ENCODE measurements at places on chromosomes 3 and 15.
A peak's percentile ranks its signal among the peaks of the same experiment; 100 is the strongest.

GRCh38 chr3:65732051-65732935 lies 306.4 kb downstream of the MAGI1 start:
- H3K27ac ChIP-seq: no peak overlapping the region
- no peaks in the 10 kb centered on the region for H3K27me3 ChIP-seq
- no peak for DNase-seq
- peaks cover 21% of the 10 kb centered on the region for H3K4me1 ChIP-seq
- no peaks in the 10 kb centered on the region for H3K36me3 ChIP-seq

GRCh38 chr3:24521420-24522145 lies 26.9 kb upstream of the THRB start:
- peaks cover 59% of the 10 kb centered on the region for H3K27me3 ChIP-seq
- DNase-seq: peak; percentile 74
- peak overlapping the region; percentile 84 for H3K4me3 ChIP-seq
- H3K36me3 ChIP-seq: no peaks in the 10 kb centered on the region

- no peaks in the 10 kb centered on the region for H3K36me3 ChIP-seq
- H3K4me3 ChIP-seq: no peak overlapping the region
- DNase-seq: no peak
- no peak overlapping the region for H3K27ac ChIP-seq
- no peaks in the 10 kb centered on the region for H3K27me3 ChIP-seq
- H3K4me1 ChIP-seq: peaks cover 61% of the 10 kb centered on the region
Observed at GRCh38 chr3:34260271-34261000, 462.0 kb downstream of the PDCD6IP start.

DNA sequence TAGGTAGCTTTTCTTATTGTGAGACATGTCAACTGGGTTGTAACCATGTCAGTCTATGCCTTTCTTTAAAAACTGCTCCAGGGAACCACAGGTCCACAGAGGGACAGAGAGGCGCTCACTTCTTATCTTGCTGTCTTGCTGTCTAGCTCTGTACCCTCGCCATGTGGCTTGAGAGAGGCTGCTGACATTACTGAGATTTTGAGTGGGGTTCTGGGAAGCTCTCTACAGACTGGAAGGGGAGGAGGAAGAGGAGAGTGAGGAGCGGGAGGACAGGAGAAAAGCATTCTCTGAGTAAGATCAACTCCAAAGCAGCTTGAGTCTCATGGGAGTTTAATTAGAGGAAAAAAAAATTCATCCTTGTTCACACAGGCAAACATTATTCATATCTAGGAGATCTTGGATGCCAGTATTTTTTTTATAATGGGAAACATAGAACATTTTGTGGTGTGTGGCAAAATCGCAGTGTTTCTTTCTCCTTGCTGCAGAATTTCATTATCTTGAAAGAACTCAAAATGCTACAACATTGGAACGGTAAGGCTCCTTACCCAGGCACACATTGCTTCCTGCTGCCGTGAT lies 1037.0 kb upstream of the NR2F2 start:
- H3K36me3 ChIP-seq: peaks cover 3% of the 10 kb centered on the region
- no peak for DNase-seq
- H3K27me3 ChIP-seq: peaks cover 5% of the 10 kb centered on the region
- H3K4me1 ChIP-seq: peaks cover 27% of the 10 kb centered on the region
- no peak overlapping the region for H3K27ac ChIP-seq

DNA sequence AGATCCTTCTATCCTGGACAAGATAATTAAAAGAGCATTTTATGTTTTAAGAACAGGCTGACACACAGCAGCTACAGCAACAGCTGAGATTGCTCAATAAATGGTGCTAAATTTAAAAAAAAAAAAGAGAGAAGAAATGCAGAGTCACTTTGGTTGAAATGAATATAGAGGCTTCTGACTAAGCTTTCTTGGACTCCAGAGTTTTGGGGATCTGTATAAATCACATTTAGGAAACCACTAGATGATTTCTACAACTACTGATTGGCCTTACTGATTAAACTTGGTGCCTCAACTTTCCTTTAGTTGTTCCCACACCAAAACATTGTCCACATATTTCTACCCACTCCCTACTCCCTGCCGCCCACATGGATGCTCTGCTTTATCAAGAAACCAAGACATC lies 132.9 kb upstream of the ZBTB20 start:
- H3K4me3 ChIP-seq: no peak overlapping the region
- no peaks in the 10 kb centered on the region for H3K27me3 ChIP-seq
- H3K27ac ChIP-seq: no peak overlapping the region
- DNase-seq: no peak
- peaks cover 3% of the 10 kb centered on the region for H3K4me1 ChIP-seq

GRCh38 chr3:159796744-159797143 lies 191.9 kb upstream of the IL12A start:
- H3K4me3 ChIP-seq: no peak overlapping the region
- peaks cover 4% of the 10 kb centered on the region for H3K27me3 ChIP-seq
- no peak for DNase-seq
- H3K27ac ChIP-seq: no peak overlapping the region

- no peaks in the 10 kb centered on the region for H3K27me3 ChIP-seq
- DNase-seq: no peak
- no peak overlapping the region for H3K4me3 ChIP-seq
- peaks cover 50% of the 10 kb centered on the region for H3K4me1 ChIP-seq
- no peak overlapping the region for H3K27ac ChIP-seq
Observed at GRCh38 chr3:23837286-23837685, 31.5 kb downstream of the UBE2E1 start.

GRCh38 chr15:73440571-73440970 lies 2.4 kb upstream of the REC114 start:
- DNase-seq: no peak
- H3K4me1 ChIP-seq: no peaks in the 10 kb centered on the region
- no peak overlapping the region for H3K27ac ChIP-seq
- H3K4me3 ChIP-seq: no peak overlapping the region
- H3K36me3 ChIP-seq: no peaks in the 10 kb centered on the region
- H3K27me3 ChIP-seq: peaks cover 35% of the 10 kb centered on the region

DNA sequence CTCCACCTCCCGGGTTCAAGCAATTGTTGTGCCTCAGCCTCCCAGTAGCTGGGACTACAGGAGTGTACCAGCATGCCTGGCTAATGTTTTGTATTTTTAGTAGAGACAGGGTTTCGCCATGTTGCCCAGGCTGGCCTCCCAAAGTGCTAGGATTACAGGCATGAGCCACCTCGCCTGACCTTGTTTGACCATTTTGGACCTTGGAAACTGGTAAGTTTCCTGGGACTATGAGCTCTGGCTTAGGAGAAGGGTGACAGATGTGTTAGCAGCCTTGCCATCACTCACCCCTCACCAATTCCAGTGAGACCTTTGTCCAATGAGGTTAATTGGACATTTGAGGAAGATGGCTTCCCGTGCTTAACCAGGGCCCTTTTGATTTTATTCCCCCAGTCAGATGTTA lies 19.9 kb downstream of the DNASE1L3 start:
- no peak overlapping the region for H3K27ac ChIP-seq
- DNase-seq: no peak
- H3K4me1 ChIP-seq: peaks cover 16% of the 10 kb centered on the region
- H3K4me3 ChIP-seq: no peak overlapping the region

- H3K36me3 ChIP-seq: no peaks in the 10 kb centered on the region
- H3K4me1 ChIP-seq: no peaks in the 10 kb centered on the region
- H3K4me3 ChIP-seq: no peak overlapping the region
- peaks cover 12% of the 10 kb centered on the region for H3K27me3 ChIP-seq
- no peak for DNase-seq
Observed at GRCh38 chr15:89746386-89746780, 4.7 kb downstream of the MESP1 start.

GRCh38 chr15:37847776-37848175 lies 86.7 kb upstream of the TMCO5A start:
- DNase-seq: no peak
- no peak overlapping the region for H3K4me3 ChIP-seq
- H3K36me3 ChIP-seq: no peaks in the 10 kb centered on the region
- H3K4me1 ChIP-seq: no peaks in the 10 kb centered on the region
- no peaks in the 10 kb centered on the region for H3K27me3 ChIP-seq
- no peak overlapping the region for H3K27ac ChIP-seq

DNA sequence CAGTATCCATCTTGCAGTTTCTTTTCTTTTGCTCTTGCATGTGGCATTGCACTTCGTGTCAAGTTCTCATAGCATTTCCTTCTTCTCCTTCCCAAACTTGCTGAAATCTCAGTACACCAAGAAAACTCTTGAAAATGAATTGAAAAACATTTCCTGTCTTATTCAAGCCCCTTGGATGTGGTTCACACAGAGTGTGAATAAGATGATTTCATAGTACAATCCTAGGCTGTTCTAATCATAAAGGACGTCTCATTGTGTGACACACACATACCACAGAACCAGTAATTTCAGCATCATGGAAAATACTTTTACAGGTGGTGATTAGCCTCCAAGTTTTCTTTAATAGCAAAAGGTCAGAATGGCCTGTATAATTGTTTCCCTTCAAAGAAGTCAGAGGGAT lies 121.6 kb upstream of the AADACL2 start:
- no peaks in the 10 kb centered on the region for H3K4me1 ChIP-seq
- no peak for DNase-seq
- H3K27ac ChIP-seq: no peak overlapping the region
- no peaks in the 10 kb centered on the region for H3K27me3 ChIP-seq

DNA sequence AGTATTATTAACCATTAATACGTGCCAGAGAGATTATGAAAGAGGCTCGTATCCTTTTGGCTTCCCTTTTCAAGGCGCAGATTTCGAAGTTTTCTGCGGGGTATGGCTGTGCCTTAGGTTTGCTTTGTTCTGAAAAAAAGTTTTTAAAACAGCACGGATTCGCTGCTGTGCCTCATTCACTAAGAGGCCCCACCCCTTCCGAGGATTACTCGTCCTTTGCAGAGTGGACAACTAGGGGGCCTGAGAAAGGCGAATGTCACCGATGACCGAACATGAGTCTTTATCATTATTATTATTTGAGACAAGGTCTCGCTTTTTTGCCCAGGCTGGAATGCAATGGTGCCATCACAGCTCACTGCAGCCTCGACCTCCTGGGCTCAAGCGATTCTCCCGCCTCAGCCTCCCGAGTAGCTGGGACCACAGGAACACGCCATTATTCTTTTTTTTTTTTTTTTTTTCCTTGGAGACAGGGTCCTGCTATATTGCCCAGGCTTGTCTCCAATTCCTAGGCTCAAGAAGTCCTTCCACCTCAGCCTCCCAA lies 684 bp upstream of the RPS27L start:
- peak overlapping the region; percentile 94 for H3K4me3 ChIP-seq
- peak overlapping the region; percentile 100 for H3K27ac ChIP-seq
- no peak for DNase-seq
- peaks cover 16% of the 10 kb centered on the region for H3K36me3 ChIP-seq

- H3K36me3 ChIP-seq: peaks cover 14% of the 10 kb centered on the region
- no peak for DNase-seq
- H3K27ac ChIP-seq: no peak overlapping the region
- H3K27me3 ChIP-seq: no peaks in the 10 kb centered on the region
Observed at GRCh38 chr3:32733631-32734229, 48.7 kb downstream of the CNOT10 start.

DNA sequence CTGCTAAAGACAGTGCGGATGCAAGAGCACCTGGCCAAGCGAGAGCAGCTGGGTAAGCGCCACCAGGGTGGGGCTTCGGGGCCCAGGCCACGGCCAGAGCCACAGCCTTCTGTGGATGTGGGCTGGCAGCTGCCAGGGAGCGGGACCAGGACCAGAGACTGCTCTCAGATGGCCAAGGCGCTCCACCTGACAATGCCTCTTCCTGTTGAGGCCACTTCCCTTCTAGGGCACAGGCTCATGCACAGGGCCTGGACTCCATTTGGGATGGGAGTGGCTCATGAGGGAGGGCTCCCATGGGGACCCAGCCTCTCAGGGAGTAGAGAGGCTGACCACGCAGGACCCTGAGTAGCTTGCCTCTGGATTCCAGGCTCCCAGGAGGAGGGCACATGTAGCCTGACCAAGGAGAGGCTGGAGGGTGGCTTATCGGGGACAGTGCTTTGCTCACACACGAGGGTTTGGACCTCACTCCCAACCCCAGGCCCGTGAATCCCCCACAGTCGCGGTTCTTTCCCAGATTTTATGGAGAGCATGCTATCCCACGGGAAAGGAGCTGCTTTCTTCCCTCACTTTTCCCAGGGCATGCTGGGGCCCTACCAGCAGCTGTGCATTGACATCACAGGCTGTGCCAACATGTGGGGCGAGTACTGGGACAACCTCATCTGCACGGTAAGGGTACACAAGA lies 25.1 kb downstream of the ACAA1 start:
- H3K27me3 ChIP-seq: peaks cover 6% of the 10 kb centered on the region
- H3K4me1 ChIP-seq: no peaks in the 10 kb centered on the region
- no peak for DNase-seq
- no peak overlapping the region for H3K4me3 ChIP-seq

DNA sequence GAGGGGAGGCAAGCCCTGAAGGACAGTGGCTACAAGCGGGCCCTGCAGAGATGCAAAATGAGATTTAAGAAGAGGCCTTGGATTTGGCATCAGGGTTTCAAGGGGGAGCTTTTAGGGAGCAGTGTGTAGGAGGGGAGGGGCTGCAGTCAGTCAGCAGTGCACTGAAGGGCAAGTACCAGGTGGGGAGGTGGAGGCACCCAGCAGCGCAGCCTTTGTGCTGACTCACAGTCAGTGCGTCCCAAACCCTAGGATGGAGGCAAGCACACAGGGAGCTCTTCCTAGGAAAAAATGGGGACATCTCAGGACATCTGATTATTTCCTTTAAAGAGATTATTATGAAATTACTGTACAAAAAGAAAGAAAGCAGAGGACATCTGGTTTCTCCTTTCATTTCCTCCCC lies 80.0 kb downstream of the AAGAB start:
- H3K36me3 ChIP-seq: peaks cover 47% of the 10 kb centered on the region
- peak overlapping the region; percentile 41 for H3K27ac ChIP-seq
- no peak overlapping the region for H3K4me3 ChIP-seq
- H3K27me3 ChIP-seq: peaks cover 3% of the 10 kb centered on the region
- DNase-seq: no peak

GRCh38 chr15:57203906-57204305 lies 172.4 kb upstream of the CGNL1 start:
- DNase-seq: no peak
- peaks cover 8% of the 10 kb centered on the region for H3K36me3 ChIP-seq
- H3K27me3 ChIP-seq: no peaks in the 10 kb centered on the region
- H3K27ac ChIP-seq: no peak overlapping the region
- H3K4me1 ChIP-seq: peaks cover 27% of the 10 kb centered on the region

DNA sequence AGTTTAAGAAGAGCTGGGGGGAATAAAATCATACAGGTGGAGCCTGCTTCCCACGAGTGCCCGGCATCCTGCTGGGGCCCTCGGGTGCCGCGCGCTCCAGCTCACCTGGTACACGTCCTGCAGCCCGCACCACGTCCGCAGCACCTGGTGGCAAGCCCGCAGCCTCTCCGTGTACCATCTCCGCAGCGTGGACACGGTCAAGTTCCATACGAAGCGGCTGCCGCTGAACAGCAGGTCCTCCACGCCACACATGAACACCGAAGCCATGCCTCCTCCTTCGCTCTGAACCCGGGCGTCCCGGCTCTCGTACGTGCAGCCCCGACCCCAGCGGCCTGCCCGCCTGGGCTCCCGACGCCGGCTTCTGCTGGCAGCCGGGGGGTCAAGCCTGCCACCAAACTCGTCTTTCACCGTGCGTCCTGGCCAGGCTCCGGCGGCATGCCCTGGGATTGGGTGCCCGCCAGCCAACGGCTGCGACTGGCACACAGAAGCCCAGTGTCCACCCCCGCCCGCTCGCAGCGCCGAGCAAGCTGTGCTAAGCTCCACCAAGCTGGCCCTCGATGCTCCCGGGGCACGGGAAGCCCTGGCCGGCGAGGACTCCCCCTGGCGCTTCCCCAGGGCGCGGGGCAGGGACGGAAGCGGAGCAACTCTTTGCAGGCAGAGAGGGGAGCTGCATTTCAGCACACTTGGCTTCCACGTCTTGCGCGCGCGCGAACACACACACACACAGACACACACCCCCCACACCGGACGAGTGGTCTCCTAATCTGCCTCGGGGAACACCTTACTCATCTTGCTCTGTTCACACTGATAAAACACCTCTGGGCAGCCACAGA lies at the start of gene FRMD4B:
TSS of gene FRMD4B (minus strand) at position 366 of the 833 bp plus-strand sequence. CDS start at position 267, 99 bp downstream.
- H3K27me3 ChIP-seq: peaks cover 48% of the 10 kb centered on the region
- H3K27ac ChIP-seq: no peak within 1 kb of the TSS
- peaks cover 26% of the 10 kb centered on the region for H3K4me1 ChIP-seq
